Activated gamma-delta T cell treated with Interleukin-2 at 50 U/mL for 16 hours (primary cell): ENCODE measurements at places on chromosomes 1 and 21.

- no peak for DNase-seq
Measured at GRCh38 chr21:26925122-26925521, 41.8 kb downstream of the ADAMTS5 start.

GRCh38 chr1:156001021-156001661 lies 19.6 kb downstream of the SSR2 start:
- DNase-seq, result no peak

DNA sequence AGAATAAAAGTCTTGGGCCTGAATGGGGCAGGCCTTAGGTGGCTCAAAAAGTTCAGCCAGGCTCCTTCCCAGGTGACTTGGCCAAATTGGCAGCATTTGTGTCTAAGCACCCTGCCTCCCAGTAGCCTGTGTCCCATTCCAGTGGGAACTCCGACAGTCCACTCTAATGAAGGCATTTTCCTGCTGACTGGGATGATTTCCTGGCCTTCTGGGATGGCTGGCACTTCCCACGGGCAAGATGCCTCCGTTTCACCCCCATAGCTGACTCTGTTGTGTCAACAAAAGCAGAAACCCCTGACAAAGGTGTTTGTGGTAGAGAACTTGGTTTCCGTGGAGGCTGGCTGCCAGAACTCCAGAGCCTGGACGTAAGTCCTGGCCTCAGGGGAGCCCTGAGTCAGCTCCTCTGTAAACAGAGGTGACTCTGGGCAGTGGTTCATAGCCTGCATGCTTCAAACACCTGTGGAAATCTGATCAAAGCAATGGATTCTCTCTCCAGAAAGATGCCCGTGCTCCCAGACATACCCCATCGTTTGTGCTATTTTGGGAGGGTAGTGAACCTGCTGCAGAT lies 36.6 kb downstream of the WNT3A start:
- no peak for DNase-seq

- DNase-seq, result no peak
Measured at GRCh38 chr1:21268281-21269239, 21.7 kb downstream of the ECE1 start.

DNA sequence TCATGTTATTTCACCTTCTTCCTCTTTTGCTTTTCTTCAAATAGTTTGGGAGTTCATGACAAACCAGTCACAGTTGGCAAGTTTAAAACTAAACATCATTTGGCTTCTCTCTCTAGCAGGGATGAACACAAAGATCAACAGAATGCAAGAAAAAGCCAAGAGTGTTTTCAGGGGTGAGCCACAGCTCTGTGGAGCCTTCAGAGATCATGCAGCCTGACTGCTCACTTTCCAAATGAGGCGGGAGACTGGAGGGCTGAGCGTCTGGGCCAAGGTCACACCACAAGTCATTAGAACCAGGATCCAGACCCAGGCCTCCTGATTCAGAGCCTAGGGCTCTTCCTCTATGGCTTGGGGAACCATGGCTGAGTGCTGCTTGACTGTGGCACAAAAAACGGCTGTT lies 2.7 kb downstream of the DPT start:
- no peak for DNase-seq
